ENCODE measurements at places on chromosomes 3 and 15.

DNA sequence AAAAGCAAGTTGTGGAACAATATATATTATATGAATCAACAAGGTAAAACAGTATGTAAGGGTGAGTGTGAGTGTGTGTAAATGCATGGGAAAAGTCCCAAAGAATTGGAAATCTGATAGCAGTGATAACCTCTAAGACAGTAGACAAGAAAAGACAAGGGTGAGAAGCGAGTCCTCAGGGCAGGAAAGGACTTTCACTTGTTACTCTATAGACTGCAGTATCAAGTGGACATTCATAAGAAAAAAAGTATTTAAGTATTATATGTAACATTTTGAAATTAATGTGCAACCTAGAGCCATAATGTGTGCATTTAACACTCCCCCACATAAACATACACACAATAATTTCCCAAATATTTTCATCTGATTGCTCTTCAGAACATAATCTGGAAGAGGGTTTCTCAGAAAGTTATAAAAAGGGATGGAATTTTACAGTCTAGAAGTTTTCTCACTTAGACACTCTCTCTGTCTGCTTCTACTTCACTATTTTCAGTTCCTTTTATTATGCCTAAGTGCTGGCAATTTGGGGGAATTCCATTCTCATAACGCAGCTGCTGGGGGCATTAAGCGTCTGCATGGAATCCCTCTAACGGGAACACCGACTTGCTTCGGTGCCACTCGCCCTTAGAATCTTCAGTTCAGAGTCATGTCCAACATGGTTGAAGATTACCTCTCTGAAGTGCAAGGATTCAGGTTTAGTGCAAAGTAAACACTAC lies 50.0 kb upstream of the CDIN1 start:
- no peak for DNase-seq

DNA sequence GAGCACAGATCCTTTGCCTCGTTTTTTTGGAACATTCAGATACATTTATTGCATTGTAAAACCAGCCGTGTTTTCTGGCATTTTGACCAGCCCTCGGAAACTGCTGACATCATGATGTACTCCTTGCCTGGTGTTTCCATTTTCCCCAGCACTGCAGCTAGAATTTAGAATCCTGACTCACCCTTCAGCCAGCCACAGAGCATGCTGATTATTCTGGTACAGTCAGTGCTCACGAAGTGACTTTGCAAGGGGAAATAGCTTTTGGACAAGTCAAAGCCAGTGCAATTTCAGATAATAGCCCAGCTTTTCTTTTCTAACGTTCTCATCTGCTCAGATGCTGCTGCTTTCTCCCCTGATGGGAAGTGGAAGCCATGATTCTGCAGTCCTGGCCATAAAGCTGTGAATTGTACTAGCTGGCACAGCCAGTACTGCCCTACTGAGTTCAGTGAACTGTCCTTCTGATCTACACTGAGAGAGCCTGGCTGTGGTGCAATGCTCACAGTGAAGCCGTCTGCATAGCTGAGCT lies 12.1 kb upstream of the CNBP start:
- DNase-seq = no peak

GRCh38 chr3:27720899-27721716 lies 1.0 kb downstream of the EOMES start:
- DNase-seq = no peak

DNA sequence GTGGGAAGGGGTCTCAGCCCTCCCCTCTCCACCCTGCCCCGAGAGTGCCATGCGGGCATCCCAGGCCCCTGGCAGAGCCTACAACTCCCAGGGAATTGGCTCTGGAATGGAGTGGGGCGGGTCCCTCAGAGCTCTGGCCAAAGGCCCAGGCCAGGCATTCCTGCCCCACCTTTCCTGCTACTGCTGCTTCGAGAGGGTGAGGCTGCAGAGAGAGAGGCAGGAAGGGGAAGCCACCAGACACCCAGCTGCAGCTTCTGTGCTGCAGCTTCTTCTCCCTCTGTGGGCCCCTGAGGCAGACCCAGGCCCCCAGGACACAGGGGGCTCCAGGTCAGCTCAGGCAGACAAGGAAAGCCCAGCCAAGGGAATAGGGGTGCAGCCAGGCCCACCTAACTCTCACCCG lies 2.7 kb downstream of the ALS2CL start:
- no peak for DNase-seq

DNA sequence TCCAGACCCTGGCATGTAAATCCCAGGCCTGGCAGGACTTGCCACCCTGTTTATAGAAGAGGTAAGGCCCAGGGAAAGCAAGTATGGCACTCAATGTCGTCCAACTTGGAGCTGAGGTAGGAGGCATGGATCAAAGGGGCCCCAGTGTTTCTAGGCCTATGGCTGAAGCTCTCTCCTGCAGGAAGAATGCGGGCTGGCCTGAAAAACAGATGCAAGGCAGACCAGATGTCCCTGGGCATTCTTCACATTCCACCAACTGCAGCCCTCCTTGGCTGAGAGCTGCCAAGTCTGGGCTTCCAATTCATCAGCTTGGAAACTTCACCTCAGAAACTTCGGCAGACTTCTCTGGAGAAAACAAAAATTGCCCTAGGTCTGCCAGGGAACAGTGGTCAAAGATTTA lies 22.2 kb downstream of the MESD start:
- DNase-seq = no peak

DNA sequence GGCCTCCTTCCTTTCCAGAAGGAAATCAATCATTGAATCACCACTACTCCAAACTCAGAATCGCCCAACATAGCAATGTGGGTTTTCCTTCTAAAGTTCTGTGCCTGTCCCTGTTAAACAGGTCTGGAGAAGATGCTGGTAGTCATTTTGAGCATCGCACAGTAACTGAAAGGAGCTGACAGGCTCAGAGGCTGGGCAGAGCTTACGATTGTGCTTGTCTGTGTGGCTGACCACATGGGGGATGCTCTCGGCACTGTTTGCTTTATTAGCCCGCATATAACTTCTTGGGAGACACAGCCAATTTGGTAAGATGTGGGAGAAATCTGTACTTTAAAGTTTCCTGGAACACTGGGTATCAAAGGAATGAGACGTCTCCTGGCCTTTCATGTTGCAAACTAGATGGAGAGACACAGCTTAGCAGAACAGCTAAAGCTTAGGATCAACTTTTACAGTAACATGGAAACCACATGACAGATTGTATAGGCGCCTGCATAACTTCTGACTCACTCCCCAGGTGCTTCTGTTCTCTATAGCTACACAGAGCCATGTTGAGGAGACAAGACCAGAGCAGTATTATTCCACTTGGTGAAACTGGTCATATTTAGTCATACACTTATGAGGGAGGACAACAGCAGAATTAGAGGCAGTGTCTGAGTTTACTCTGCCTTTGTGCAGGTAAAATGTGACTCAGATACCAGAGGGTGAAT lies 374.1 kb downstream of the RORA start:
- DNase-seq = no peak

- no peak for DNase-seq
Measured at GRCh38 chr15:83365370-83365938, 81.0 kb upstream of the BNC1 start.

Data from stimulated activated CD8-positive, alpha-beta memory T cell treated with anti-CD3 and anti-CD28 coated beads, Interleukin-7, amount 100 ng/mL, for 1 hour (primary cell).